ENCODE measurements at places on chromosomes 13 and 19. TPM values are rescaled to one million over a fixed set of nuclear protein-coding genes. Genes with fewer than 3 reads are reported as not detected.

The KLHL1 gene
- total RNA-seq, result 0.03 TPM

The PSG3 gene
- total RNA-seq, result not detected

The DENND1C gene
- not detected for total RNA-seq

The ZNF132 gene
- 0.16 TPM for total RNA-seq

The KLK1 gene
- not detected for total RNA-seq

The F10 gene
- not detected for total RNA-seq

The LGALS7 gene
- not detected for total RNA-seq

The NCR1 gene
- not detected for total RNA-seq

The IRS2 gene
- 19.5 TPM for total RNA-seq

The S1PR5 gene
- 2.6 TPM for total RNA-seq

The SIGLEC10 gene
- not detected for total RNA-seq

The FOXA3 gene
- total RNA-seq, result not detected

The GGACT gene
- 9.2 TPM for total RNA-seq

The ZNF582 gene
- total RNA-seq, result 0.77 TPM

The GNG7 gene
- total RNA-seq, result 3.2 TPM

The SIGLEC5 gene
- total RNA-seq, result not detected

The AP1M2 gene
- not detected for total RNA-seq

The DPF1 gene
- 2.5 TPM for total RNA-seq

The ZNF749 gene
- 9.8 TPM for total RNA-seq

The BSG gene
- total RNA-seq, result 435 TPM

The TEX29 gene
- total RNA-seq, result 0.40 TPM
